Right forelimb (tissue), 1 donor: ENCODE measurements at places on chromosomes 11 and 22.

- DNase-seq, result no peak
These were observed 9.4 kb upstream of the FANCF start for GRCh38 chr11:22634897-22635629.

GRCh38 chr11:69855421-69855820 is 36.2 kb upstream of the FGF3 start:
- DNase-seq, result no peak

GRCh38 chr22:37105154-37105553 is 4.4 kb downstream of the TMPRSS6 start:
- no peak for DNase-seq

DNA sequence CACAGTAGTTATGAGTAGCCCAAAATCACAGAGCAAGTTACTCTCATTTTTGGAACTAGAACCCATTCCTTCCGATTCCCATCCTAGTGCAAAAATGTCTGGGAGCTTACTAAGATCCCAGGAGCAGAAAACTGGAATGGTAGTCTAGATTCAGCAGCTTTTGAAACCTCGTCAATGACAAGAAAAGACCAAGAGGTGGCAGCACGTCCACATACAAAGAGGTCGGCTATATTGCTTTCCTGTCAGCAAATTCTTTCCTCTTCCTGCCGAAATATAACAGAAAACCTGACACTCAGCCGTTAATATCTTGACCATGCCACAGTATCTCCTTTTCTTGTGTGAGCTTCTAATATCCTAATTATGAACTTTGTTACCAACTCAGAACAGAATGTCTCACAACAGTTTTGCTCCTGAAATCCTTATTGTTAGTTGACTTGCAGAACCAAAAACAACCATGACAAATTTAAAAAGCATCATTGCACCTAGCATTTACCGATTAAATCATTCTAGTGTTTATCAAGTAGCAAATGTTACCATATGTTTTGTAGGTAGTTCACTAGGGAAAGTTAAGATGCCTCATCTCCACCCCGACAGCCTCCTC is 92.8 kb upstream of the OR9G4 start:
- DNase-seq, result peak; percentile 46

- no peak for DNase-seq
These were observed 6.4 kb downstream of the MB start for GRCh38 chr22:35610741-35611140.

- DNase-seq, result no peak
These were observed 80.6 kb upstream of the CLDN5 start for GRCh38 chr22:19604711-19605268.

DNA sequence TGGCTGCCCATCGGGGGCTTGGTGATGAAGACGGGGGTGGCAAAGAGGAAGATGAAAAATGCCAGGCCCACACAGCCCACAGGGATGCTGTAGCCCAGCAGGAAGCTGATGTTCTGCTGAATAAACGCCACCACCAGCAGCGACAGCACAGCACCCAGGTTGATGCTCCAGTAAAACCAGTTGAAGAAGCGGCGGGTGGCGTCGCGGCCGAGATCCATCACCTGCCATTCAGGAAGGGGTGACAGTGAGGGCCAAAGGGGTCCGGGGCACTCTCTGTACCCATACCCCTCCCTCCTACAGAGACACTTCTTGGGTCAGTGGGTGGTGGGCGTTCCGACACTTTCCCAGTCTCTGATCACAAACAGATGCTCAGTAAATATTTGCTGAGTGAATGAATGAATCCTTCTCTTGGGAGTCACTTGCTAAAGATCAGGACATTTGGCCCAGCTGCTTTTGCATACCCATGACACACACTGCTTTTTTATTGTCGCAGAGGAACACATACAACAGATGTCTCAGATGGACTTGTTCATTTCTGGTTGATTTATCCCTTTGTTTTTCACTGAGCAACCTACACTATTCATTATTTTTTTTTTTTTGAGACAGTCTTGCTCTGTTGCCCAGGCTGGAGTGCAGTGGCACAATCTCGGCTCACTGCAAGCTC is 5.2 kb downstream of the SLC15A3 start:
- no peak for DNase-seq

DNA sequence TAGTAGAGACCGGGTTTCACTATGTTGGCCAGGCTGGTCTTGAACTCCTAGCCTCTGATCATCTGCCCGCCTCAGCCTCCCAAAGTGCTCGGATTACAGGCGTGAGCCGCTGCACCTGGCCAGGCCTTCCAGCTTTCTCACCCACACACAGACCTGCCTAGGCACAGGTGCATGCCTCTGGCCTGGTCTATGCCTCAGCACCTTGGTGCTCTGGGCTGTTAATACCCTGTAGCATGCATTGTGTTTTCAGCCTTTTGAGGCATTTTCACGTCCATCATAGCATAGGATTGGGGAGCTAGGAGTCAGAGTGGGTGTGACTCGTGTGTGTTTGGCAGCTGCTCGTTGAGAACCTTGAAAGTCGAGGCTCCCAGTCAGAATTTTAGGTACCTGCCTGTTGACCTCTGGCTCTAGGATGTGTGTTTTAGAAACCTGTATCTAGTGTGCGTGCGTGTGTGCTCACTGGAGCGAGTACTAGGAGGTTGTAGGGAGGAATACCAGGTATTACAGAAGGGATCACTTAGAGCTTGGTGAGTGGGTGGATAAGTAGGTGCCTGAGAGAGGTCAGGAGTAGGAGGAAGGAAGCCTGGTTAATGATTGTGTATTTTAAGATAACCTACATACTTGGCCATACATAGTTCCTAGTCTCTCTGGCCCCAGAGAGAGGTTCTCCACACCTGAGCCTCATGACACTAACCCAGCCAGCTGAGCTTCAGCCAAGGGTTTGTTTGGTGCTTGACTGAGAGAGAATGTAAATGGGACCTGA is 20.0 kb downstream of the CRKL start:
- no peak for DNase-seq

GRCh38 chr11:3162410-3163240 is 2.5 kb downstream of the OSBPL5 start:
- peak; percentile 41 for DNase-seq

DNA sequence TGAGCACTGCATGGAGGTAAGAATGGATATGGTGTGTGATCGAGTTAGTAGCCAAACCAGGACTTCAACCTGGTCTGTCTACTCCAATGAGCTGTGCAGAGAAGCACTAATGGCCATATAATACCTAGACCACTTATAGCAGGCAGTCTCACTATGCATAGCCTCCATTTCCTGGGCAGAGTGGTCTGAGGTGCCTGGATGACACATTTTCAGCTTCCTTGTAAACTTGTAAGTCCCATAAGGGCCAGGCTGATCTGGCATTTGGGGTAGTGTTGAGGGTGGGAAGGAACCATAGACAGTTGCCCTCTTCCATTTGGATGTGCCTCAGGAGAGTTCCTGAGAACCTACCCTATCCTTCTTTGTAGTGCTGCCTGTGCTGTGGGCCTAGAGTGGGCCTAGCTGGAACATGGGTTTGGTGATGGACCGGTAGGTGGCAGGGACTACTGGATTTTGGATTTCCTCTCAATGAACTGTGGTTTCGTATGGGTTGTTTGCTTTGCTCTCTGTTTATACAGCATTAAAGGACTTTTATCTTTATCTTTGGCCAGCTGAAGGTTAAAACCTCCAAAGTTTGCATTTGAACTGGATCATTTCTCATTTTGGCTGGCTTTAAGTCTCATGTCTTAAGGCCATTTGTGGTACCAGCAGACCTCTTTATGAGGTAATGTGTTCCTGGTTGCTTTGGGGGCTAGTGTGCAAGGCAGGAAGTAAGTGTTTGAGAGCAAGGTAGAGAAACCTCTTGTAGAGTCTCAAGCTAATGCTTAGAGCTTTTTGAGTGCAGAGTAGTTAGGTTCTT is 86.9 kb downstream of the STIM1 start:
- DNase-seq, result no peak

- no peak for DNase-seq
These were observed 4.4 kb upstream of the KRTAP5-9 start for GRCh38 chr11:71543866-71544265.

- DNase-seq, result no peak
These were observed 18.7 kb downstream of the SOX6 start for GRCh38 chr11:16337421-16338213.

GRCh38 chr11:126588630-126589491 is 233.4 kb downstream of the ST3GAL4 start:
- DNase-seq, result no peak

DNA sequence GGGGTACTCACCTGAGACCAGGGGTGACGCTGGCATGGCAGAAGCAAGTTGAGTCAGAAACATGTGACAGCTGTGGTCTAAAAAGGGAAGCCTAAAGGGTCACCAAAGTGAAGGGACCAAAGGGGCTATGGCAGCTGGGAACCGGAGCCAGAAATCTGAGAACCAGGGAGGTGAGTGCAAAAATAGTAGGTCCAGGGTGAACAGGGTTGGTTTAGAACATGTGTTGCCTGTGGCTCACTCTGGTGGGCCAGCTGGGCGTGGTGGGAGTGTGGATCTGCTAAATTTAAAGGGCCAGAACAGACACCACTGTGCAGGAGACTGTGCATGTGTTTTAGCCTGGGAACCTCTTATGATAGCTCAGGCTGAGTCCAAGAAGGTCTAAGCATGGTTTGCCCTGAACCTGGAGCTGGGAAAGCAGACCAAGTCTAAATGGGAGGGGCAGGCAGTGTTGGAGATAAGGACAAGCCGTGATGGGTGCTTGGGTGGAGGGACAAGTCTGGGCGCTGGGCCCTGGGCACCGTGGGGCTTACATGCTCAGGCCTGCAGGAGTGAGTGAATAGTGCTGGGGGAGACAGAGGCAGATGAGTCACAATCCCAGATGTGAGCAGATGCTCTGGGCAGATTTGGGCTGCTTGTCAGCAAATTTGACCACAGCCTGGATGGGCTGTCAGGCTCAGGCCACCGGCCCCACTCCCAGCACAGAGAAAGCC is 41.4 kb upstream of the ZBED5 start:
- peak; percentile 72 for DNase-seq

DNA sequence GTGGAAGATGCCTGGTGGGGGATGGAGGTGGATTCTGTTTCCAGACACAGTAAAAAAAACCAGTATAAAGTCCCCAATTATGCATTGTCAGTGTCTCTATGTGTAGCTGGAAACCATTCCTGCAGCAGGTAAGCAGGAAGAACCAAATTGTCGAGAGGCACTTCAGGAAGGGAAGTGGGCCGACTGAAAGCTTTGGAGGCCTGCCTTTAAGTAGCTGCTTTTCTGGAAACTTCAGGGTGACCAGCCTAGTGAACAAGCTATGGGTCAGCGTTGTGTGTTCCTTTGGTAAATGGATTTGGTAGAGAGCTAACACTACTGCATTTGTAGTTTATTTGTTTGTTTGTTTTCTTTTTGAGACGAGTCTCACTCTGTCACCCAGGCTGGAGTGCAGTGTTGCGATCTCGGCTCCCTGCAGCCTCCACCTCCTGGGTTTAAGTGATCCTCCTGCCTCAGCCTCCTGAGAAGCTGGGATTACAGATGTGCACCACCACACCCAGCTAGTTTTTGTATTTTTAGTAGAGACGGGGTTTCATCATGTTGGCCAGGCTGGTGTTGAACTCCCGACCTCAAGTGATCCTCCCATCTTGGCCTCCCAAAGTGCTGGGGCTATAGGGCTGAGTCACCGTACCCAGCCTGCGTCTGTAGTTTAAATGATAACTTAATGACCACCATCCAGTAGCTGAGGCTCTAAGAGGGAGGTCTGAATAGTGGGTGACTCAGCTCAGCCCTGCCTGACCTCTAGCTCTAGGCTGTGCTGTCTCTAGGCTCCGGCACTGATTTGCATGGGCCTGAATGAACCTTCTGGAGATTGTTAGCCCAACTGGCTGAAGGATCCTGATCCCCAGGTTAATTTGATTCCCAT is 12.8 kb downstream of the PTPRJ start:
- no peak for DNase-seq

GRCh38 chr11:71563406-71563805 is 2.0 kb upstream of the KRTAP5-10 start:
- DNase-seq, result peak; percentile 4

GRCh38 chr22:44107340-44107739 is 73.4 kb upstream of the PARVG start:
- no peak for DNase-seq

GRCh38 chr22:38180841-38181452 is 683 bp downstream of the PLA2G6 start:
- DNase-seq, result peak; percentile 31

DNA sequence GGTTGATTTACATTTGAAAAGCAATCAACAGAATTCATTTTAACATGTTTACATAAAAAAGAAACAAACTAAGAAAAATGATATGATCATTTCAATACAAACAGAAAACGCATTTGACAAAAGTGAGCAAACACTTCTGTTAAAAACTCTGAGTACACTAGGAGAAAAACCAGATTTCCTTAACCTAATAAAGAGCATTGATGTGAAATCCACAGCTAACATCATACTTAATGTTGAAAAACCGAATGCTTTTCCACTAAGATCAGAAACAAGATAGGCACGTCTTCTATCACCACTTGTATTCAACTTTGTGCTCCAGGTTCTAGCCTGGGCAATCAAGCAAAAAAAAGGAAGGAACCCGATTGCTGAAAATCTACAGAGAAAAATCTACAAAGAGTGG is 227.6 kb downstream of the SBF2 start:
- DNase-seq, result no peak

DNA sequence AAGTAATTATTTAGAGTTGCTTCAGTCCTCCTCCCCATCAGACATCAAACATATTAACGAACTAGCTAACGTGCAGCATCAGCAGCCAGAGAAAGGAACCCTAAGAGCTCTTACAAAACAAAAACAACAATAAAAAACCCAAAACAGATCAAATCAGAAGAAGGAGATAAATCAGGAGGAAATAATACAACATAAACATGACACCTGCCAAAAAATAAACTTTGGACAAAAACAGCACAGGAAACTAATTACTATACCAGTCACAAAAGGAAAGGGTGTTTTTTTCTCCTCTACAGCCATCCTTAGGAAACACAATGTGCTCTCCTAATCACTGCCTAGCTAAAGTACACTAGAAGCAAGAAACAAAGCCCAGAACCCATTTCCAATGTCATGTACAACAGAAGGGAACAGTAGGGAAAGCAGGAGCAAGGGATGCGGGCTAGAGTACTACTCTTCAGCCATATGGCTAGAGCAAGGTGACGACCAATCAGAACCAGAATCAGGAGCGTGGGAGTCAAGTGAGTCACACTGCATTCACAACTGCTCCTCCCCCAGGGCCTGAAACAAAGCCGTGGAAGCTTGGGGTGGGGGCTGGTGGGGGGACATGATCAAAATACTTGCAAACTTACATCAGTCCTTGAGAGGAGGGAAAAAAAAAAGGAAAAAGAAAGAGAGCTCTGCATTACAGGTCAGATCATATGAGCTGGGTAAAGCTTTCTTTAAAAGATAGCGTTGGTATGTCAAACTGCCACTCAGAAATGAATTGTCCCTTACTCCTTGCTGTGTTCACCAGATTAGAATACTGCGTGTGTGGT is 60.4 kb downstream of the LARGE2 start:
- DNase-seq, result no peak

DNA sequence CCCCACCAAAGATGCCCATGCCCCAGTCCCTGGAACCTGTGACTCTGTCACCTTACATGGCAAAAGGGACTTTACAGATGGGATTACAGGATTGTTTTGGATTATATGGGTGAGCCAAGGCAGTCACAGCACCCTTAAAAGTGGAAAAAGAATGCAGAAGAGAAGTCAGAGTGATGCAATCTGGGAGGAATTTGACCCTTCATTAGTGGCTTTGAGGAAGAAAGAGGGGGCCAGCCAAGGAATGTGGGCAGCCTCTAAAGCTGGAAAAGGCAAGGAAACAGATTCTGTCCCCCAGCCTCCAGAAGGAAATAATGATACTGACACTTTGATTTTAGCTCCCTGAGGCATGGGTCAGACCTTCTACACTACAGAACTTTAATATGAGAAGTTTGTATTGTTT is 257.3 kb upstream of the ISX start:
- no peak for DNase-seq
